Astrocyte of the hippocampus (primary cell): ENCODE measurements at places on chromosomes 2 and 18.

DNA sequence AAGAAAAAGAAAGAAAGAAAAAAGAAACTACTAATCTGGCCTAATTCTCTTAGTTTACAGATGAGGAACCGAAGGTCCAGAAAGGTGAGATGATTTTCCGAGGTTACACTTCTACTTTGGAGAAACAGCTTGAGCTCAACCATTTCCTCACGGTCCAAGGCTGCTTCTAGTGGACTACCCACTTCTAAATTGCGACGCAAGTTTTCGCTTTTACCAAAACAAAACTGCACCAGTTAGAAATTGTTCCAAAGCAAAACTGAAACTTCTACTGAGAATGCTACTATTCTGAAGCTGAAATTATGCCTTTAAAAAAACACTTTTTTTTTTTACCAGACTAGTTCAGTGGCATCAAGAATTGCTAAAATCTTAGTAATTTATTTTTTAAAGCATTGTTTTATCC lies 101.6 kb downstream of the INO80D start:
- no peak for DNase-seq

DNA sequence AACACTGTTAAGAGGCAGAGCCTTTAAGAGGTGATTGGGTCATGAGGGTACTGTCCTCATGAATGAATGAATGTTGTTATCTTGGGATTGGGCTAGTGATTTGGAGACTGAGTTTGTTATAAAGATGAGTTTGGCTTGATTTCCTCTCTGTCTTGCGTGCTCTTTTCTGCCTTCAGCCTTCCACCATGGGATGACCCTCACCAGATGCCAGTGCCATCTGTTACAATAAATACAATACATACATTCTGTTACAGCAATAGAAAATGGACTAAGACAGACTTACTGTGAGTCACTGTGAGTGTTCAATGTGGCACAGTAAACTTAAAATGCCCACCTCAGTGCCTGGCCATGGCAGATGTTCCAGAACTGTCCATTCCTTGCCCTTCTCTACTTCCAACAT lies 95.0 kb upstream of the ZFP36L2 start:
- DNase-seq = no peak

DNA sequence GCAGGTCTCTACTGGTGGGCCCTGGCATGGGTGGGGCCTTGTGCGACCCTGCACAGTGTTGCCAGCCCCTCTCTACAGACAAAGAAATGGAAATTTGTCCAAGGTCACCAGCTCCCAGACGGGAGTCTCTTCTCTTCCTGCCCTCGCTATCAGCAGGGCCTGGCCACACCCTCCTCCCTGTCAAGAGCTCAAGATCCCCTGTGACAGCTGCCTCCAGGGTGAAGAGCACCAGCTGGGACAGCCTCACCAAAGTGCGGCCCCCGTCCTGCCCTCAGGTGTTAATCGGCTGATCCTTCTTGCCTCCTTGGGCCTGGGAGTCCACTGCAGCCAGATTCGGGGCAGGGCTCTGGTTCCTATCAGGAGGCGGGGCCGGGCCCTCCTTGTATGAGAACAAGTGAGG lies 259.1 kb downstream of the TWIST2 start:
- DNase-seq = no peak

DNA sequence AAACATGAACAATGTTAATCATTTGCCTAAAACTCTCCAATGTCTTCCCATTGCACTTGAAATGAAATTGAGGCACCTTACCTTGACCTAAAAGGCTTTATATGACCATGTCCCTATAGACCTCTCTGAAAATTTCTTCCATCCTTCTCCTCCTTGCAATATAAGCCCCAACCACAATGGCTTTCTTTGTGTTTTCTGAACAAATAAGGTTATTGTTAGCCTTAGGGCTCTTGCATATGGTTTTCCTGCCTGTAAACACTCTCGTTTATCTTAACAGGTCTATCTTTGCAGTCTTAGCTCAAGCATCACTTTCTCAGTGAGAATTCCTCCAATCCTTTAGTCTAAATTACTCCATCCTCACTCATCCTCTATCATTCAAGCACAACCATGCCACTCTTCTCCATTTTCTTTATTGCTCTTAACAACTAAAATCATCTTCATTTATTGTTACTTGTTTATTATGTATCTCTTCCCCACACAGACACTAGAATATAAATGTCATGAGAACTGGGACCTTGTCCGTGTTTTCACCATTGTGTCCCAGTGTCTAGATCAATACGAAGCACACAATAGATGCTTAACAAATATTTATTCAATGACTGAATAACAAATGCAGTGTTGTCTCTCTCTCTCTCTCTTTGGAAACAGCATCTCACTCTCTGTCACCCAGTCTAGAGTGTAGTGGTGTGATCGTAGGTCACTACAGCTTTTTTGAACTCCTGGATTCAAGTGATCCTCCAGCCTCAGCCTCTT lies 129.3 kb downstream of the RDH14 start:
- no peak for DNase-seq
